ENCODE measurements at places on chromosomes 11 and 22. TPM values are rescaled to one million over a fixed set of nuclear protein-coding genes. Genes with fewer than 3 reads are reported as not detected.

The PDE2A gene
- 0.86 TPM for total RNA-seq

The MMP8 gene
- not detected for total RNA-seq

The CACNA1I gene
- total RNA-seq = not detected

The SERPIND1 gene
- total RNA-seq = 0.71 TPM

The SCGB2A2 gene
- not detected for total RNA-seq

The MS4A12 gene
- not detected for total RNA-seq

The DCPS gene
- 32.6 TPM for total RNA-seq

The KRTAP5-9 gene
- total RNA-seq = not detected

The PHOX2A gene
- total RNA-seq = not detected

The AP5B1 gene
- 8.9 TPM for total RNA-seq

The CDKN1C gene
- total RNA-seq = 40.8 TPM

The ART5 gene
- total RNA-seq = not detected

The CRYBB2 gene
- total RNA-seq = not detected

The KCNJ1 gene
- not detected for total RNA-seq

The GPR83 gene
- total RNA-seq = not detected

The PRR33 gene
- total RNA-seq = not detected

The POU2F3 gene
- not detected for total RNA-seq

The ADAMTS8 gene
- not detected for total RNA-seq

The FAM118B gene
- 31.1 TPM for total RNA-seq

The APLP2 gene
- 437 TPM for total RNA-seq

The DYNC2H1 gene
- total RNA-seq = 23.1 TPM

The IL10RA gene
- total RNA-seq = not detected

The ROBO4 gene
- total RNA-seq = 5.5 TPM

The CALCA gene
- total RNA-seq = not detected

The P2RX3 gene
- total RNA-seq = not detected

The PYGM gene
- 1.2 TPM for total RNA-seq

The LGALS12 gene
- not detected for total RNA-seq

The GSC2 gene
- total RNA-seq = not detected

The MAPK8IP2 gene
- under 0.01 TPM for total RNA-seq

The LRRN4CL gene
- 6.6 TPM for total RNA-seq

The PAMR1 gene
- total RNA-seq = 68.9 TPM

The ATM gene
- total RNA-seq = 24.8 TPM

The HIPK3 gene
- 22.2 TPM for total RNA-seq

The IFT27 gene
- total RNA-seq = 20.5 TPM

The JHY gene
- total RNA-seq = 3.2 TPM

The CCDC86 gene
- 23.4 TPM for total RNA-seq

The OR6T1 gene
- total RNA-seq = not detected

The CRYAB gene
- 27.1 TPM for total RNA-seq

The KRTAP5-3 gene
- not detected for total RNA-seq

The FXYD2 gene
- total RNA-seq = not detected

The SCARF2 gene
- 25.9 TPM for total RNA-seq

The APOA4 gene
- total RNA-seq = not detected

The RBMXL2 gene
- not detected for total RNA-seq

The LRRC4C gene
- not detected for total RNA-seq

The SYCE3 gene
- not detected for total RNA-seq

The MOV10L1 gene
- 0.89 TPM for total RNA-seq

The PARVA gene
- 44.1 TPM for total RNA-seq

The LIN7C gene
- total RNA-seq = 24.2 TPM

The FGF19 gene
- total RNA-seq = not detected

The SAA4 gene
- not detected for total RNA-seq

The RIBC2 gene
- 1.2 TPM for total RNA-seq

The OR2D2 gene
- not detected for total RNA-seq

The CNGA4 gene
- total RNA-seq = not detected

The C11orf16 gene
- not detected for total RNA-seq

The ZC3H7B gene
- 51.6 TPM for total RNA-seq

The TMEM191B gene
- not detected for total RNA-seq

The SLC22A9 gene
- total RNA-seq = not detected

The POU2AF2 gene
- not detected for total RNA-seq

The TP53AIP1 gene
- not detected for total RNA-seq

All from myometrial cell (primary cell).